GM19239 (cell line): ENCODE measurements at places on chromosomes 13 and 19.

DNA sequence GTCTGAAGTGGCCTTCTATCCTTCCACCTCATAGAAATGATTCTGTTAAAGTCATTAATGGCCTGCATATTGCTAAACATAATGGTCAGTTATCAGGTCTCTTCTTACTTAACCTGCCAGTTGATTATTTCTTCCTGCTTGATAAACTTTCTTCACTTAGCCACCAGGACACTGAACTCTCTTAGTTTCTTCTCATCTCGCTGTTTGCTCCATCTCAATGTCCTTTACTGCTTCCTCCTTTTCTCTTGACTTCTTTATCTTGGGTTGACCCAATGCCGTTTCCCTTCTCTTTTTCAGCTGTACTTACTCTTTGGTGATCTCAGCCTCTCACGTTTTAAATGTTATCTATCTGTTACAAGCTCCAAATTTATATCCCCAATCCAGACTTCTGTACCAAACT is 17.1 kb upstream of the CLC start:
- DNase-seq, result no peak

- no peak for DNase-seq
Measured at GRCh38 chr19:18023622-18024251, 15.8 kb downstream of the ARRDC2 start.

DNA sequence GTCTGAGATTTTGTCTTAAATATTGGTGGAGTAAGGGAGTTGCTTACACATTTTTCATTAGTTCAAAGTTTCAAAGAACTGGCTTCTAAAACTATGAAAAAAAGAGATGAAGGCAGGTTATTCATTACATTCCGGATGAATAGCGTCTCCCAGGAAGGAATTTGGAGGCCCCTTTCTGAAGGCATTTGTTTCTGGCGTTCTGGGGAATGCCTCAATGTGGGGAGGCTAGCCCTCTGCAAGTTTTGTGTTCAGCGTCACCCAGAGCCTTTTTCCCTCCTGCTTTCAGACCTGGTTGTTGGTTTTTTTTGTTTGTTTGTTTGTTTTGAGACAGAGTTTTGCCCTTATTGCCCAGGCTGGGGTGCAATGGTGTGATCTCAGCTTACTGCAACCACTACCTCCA is 21.0 kb downstream of the FAM124A start:
- no peak for DNase-seq

DNA sequence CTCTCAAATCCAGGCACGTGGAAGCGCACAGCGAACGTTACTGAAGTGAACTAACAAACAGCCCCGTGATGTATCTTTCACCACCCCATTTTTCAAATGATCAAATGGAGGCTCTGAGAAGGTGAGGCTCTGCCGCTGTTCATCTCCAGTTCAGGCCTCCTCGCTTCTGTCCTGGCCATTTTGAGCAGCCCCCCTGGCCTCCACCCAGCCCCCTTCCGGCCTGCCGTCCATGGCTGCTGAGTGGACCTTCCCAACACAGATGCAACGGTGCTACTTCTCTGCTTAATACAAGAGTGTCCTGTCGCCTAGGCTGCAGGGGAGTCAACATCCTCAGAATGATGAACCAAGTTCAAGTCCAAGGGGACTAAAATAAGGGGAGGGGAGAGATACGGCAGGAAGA is 9.7 kb downstream of the SYDE1 start:
- DNase-seq, result no peak

DNA sequence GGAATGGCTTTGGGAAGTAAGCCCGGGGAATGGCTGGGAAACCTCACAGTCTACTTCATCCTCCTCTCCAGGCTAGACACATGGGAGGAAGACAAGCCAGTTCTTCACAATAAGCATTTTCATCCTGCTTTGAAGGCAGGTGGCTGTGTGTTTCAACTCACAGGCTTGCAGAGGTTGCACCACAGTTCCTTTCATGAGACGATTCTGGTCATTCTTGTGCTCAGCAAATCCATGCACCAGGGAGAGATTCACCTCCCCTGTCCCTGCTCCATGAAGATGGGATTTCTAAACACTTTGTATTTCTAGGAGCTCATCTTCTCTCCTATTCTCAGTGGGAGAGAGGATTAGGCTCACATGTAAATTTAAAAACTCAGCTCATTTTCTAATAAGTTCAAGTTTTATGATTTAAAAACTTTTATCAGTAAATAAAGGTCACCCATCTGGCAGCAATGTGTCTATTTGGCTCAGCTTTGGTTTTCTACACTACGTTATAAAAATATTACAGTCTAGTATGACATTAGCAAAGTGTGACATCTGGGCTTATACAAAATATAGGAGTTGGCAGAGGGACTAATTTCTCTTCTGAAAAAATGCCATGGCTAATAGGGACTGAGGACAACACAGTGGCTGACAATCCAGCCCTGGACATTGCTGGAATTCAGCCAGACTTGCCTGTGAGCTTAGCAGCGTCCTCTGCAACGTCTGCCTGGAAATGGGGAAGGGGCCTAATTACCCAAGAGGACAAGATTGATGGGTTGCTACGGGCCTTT is 283.2 kb upstream of the SLC10A2 start:
- no peak for DNase-seq

DNA sequence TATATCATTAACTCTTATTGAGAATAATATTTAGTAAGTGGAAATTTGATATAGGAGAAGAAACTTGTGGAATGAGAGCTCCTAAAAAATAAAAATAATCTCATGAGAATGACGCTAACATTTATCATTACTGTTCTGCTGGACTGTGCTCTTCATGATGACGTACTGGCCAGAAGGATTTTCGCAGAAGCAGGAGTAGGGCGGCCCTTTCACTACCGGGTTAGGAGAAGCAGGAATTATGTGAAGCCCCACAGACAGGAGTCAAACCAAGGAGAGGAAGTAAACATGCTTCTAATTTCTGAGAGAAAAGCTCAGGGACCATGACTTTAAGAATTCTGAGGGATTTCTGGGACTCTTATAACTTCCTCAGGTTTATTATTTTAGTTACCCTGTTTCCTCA is 195.1 kb downstream of the VWA8 start:
- no peak for DNase-seq

DNA sequence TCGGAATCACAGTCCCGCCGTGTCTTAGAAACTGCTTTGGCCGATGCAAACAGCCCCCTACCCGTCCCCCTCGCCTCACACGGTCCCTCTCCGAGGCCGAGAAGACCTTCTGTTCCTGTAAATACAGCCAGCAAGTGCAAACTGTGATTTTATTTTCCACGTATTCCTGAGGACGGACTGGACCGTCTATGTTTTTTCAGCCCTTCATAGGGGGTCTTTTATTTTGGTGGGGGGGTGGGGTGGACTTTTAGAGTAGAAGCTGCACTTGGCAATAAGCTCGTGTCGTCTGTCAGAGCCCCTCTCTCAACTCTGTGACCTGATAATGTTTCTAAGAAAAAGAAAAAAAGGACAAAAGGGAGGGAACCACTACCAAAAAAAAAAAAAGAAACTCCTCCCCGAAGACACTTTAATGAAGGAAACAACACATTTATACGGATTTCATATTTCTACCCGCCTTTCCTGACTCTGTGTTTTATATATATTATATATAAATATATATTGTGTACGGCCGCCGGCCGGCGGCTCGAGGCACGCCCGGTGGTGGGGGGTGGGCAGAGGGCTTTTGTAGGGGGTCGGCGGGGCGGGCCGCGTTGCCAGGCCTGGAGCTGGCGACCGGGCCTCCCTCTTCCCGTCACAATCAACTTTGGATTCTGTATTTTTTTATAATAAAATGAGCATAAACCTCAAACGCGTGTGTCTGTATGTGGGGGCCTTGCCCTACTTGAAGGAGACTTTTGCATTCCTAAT is 15.2 kb downstream of the EFNA2 start:
- no peak for DNase-seq

DNA sequence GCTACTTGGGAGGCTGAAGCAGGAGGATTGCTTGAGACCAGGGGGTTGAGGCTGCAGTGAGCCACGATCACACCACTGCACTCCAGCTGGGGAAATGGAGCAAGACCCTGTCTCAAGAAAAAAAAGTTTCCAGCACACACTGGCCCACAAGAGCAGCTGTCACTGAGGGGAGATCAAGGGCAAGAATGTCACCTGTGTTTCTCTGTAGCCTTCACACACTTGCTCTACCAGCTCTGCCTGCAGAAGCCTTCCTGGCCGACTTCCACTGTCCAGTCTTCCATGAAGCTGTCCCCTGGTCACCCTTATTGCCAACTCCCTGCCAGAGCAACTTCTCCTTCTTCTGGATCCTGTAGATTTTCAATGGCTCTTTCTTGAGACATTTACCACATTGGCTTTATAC is 158.0 kb downstream of the KCTD15 start:
- DNase-seq, result no peak

- DNase-seq, result no peak
Measured at GRCh38 chr13:94382517-94382916, 97.0 kb downstream of the DCT start.

- no peak for DNase-seq
Measured at GRCh38 chr13:23344931-23345595, 88.4 kb downstream of the SACS start.

GRCh38 chr13:38735665-38736440 is 49.0 kb downstream of the FREM2 start:
- no peak for DNase-seq

- DNase-seq, result no peak
Measured at GRCh38 chr13:97629601-97630272, 195.8 kb downstream of the RAP2A start.

DNA sequence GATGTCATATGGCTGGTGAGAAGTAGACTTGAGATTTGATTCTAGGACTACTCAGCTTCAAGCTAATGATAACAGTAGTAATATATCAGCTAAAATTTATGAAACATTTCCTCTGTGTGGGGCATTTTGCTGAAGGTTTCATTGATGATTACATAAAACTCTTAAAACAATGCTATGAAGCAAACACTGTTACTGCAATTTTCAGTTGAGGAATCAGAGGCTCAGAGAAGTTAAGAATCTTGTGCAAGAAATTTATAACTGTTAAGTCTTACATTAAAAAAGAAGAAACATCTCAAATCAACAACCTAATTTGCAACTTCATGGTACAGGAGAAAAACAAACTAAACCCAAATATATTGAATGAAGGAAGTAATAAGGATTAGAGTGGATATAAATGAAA is 10.3 kb downstream of the CEACAM8 start:
- DNase-seq, result no peak

- DNase-seq, result no peak
Measured at GRCh38 chr13:66714795-66715194, 515.3 kb downstream of the PCDH9 start.
